Tibial nerve (tissue), 4 donors: ENCODE measurements at places on chromosomes 5 and 9.
A peak's percentile ranks its signal among the peaks of the same experiment; 100 is the strongest.

DNA sequence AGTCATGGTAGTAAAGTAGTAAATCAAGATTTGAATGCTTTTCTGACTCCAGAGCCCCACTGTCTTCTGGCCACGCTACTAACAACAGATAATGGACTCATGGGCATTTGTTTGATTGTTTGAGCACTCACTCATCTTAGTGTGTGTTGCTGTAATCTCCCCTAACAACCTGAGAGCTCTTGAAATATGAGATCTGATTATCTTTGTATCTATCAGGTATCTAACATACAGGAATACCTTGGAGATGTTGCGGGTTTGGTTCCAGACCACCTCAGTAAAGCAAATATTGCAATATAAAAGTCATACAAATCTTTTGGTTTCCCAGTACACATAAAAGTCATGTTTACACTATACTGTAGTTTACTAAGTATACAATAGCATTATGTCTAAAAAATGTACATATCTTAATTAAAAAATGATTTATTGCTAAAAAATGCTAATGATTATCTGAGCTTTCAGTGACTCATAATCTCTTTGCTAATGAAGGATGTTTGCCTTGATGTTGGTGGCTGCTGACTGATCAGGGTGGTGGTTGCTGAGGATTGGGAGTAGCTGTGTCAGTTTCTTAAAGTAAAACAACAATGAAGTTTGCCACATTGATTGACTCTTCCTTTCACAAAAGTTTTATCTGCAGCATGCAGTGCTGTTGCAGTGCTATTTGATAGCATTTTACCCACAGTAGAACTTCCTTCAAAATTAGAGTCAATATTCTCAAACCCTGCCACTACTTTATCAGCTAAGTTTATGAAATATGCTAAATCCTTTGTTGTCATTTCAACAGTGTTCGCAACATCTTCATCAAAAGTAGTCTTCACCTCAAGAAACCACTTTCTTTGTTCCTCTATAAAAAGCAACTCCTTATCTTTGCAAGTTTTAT is 92.2 kb downstream of the ZNF462 start:
- H3K4me1 ChIP-seq: no peaks in the 10 kb centered on the region
- no peak overlapping the region for H3K4me3 ChIP-seq
- H3K27me3 ChIP-seq: no peaks in the 10 kb centered on the region
- H3K36me3 ChIP-seq: peaks cover 4% of the 10 kb centered on the region
- DNase-seq: no peak

GRCh38 chr9:132381966-132382541 is 24.6 kb downstream of the TTF1 start:
- no peaks in the 10 kb centered on the region for H3K4me1 ChIP-seq
- H3K27me3 ChIP-seq: no peaks in the 10 kb centered on the region
- no peak for DNase-seq

- no peaks in the 10 kb centered on the region for H3K27me3 ChIP-seq
- no peak for DNase-seq
- H3K27ac ChIP-seq: peak overlapping the region; percentile 72
- H3K4me3 ChIP-seq: peak overlapping the region; percentile 87
- peaks cover 8% of the 10 kb centered on the region for H3K4me1 ChIP-seq
Observed at GRCh38 chr5:132776131-132776937, 705 bp downstream of the SEPTIN8 start.

DNA sequence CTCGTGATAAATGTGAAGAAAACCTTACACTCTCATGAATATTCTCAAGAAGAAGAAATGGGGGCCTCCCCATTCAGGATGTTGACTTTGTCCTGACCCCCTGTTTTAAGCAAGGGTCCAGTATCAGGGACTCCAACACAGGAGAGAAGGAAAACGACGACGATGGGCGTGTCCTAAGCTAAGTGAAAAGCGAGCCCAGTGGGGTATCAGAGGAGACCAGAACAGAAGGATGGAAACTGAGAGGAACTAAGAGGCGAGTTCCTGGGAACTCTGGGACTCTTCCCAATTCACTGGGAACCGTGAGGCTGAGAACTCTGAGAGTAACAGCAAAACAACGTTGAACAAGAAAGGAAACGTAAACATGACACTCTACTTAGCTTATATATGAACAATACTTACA is 14.6 kb downstream of the RETREG1 start:
- peaks cover 19% of the 10 kb centered on the region for H3K4me1 ChIP-seq
- DNase-seq: no peak
- H3K4me3 ChIP-seq: no peak overlapping the region
- H3K27me3 ChIP-seq: no peaks in the 10 kb centered on the region

DNA sequence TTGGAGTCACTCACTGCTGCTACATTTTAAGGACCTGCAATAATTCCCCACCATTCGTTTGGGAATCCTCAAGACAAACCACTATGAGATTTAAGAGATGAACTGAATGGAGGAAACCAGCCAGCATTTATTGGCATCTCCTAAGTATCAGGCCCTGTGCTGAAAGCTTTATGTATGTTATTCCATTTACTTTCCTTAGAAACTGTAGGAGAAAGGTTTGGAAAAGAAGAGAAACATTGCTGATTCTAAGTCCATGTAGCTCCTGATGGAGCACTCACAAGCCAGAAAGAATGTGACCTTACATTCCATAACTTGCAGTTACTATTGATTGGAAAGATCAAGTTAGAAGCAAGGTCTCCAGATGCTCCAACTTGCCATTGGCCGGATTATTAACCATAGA is 267.4 kb downstream of the GAS1 start:
- no peak for DNase-seq
- H3K27ac ChIP-seq: no peak overlapping the region
- no peaks in the 10 kb centered on the region for H3K27me3 ChIP-seq
- H3K4me3 ChIP-seq: no peak overlapping the region
